Large intestine (tissue), 12 donors: ENCODE measurements at places on chromosomes 12 and 14.

DNA sequence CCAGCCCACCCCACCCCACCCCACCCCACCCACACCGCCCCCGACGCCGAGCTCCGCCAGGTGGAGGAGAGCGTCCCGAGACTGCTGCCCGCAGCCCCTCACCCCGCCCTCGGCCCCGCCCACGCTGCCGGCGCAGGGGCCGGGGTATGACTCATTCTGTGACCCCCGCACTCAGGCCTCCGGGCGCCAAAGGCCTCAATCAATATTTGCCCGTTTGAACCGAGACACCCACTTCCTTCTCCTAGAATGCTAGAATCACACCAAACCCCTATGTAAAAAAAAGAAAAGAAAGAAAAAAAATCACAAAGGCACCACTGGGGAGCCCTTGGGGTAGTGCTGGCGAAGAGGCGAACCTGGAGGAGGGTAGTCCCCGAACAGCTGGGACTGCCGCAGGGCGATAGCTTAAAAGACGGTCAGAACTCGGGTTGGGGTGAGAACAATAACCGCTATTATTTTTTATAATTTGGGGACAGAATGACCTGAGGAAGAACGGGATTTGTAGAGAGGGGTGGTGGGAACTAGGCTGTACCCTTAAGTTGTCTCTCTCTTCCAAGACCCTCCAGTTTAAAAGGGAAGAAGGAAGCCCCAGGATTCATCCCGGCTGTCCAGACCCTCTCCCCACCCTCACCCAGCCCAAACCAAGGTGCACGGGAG lies 894 bp downstream of the KRT8 start:
- DNase-seq = peak; percentile 75

DNA sequence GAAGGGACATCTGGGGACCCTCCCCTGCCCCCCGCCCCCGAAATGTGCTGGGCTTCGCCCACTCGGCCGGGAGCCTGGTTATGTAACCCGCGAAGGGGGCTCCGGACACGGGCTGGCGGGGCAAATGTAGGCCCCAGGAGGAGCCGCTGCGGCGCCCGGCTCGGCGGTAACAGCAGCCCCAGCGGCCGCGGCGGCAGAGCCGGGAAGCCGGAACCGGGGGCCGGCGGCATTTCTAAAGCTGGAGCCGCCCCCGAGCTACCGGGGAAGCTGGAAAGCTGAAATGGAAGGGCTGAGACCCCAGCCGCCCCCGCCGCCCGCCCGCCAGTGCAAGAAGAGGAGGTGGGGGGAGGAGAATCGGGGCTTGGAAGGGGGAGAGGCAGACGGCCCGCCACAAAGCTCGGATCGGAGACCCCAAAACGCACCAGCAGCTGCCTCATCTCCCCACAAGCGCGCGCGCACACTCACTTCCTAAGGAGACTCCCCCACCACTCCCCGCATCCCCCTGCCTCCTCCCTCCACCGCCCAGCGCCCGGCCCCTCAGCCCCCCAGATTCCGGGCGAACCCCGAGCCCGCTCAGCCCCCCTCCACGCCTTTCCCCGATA lies 1.5 kb downstream of the KDM2B start:
- DNase-seq = peak; percentile 53

- no peak for DNase-seq
These were observed 5.3 kb upstream of the SOCS2 start for GRCh38 chr12:93567174-93567573.

- DNase-seq = no peak
These were observed 193.0 kb downstream of the CRADD start for GRCh38 chr12:93870020-93870795.

- no peak for DNase-seq
These were observed 17.8 kb upstream of the PDE3A start for GRCh38 chr12:20350495-20350894.

GRCh38 chr14:92651758-92652406 lies 96.5 kb downstream of the LGMN start:
- peak; percentile 79 for DNase-seq

GRCh38 chr12:57476162-57476992 lies 3.3 kb downstream of the ARHGAP9 start:
- no peak for DNase-seq

DNA sequence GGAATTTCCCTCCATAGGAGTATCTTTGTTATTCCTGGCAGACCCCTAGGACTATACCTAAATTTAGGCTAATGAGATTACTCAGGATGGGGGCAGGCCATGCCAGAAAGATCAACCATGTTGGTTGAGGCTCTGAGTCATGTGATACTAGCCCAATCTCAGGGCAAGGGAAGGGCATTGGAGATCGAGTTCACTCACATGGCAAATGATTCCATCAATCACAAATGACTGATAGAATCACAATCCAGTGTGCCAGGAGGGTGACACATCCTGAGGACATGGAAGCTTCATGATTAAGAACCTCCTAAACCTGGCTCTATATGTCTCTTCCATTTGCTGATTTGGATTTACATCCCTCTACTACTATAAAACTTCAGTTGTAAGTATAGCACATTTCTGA lies 182.3 kb downstream of the NTF3 start:
- DNase-seq = no peak

DNA sequence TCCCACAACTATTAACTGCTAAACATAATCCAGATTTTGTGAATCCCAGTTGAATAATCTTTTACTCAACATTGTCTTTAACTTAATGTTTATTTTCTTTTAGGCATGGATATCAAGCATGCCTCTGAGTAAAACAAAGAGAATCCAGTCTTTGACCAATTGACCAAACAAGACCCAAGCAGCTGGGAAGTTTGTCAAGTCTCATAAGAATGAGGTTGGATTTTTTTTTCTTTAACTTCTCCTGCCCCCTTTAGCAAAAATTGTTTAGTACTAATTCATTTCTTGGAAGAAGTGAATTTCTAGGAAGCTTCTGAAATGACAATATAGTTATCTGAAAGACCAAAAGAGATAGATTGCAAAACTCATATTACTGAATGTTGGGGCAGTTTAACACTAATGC lies 89.9 kb downstream of the OTOGL start:
- DNase-seq = no peak

DNA sequence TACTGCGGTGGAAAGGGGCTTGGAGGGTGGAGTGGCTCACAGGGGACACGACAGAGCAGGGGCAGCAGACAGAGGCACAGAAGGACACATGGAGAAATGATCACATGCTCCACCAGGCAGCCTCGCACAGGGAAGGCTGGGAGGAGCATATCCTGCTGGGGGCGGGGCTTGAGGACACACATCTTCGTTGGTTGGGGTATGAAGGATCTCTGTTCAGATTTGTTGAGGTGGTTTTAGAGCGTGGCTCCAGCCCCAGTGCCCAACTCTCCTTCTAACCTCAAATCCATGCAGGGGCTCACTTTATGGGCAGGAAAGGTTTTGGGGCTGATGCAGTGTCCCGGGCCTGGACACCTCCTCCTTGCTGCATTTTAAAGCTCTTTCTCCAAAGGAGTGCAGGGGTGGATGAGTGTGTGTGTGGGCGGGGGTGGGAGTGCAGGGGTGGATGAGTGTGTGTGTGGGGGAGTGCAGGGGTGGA lies 733 bp upstream of the P3H3 start:
- peak; percentile 84 for DNase-seq
